ENCODE measurements at places on chromosomes 2 and 18. TPM values are rescaled to one million over a fixed set of nuclear protein-coding genes. Genes with fewer than 3 reads are reported as not detected.
A peak's percentile ranks its signal among the peaks of the same experiment; 100 is the strongest.

DNA sequence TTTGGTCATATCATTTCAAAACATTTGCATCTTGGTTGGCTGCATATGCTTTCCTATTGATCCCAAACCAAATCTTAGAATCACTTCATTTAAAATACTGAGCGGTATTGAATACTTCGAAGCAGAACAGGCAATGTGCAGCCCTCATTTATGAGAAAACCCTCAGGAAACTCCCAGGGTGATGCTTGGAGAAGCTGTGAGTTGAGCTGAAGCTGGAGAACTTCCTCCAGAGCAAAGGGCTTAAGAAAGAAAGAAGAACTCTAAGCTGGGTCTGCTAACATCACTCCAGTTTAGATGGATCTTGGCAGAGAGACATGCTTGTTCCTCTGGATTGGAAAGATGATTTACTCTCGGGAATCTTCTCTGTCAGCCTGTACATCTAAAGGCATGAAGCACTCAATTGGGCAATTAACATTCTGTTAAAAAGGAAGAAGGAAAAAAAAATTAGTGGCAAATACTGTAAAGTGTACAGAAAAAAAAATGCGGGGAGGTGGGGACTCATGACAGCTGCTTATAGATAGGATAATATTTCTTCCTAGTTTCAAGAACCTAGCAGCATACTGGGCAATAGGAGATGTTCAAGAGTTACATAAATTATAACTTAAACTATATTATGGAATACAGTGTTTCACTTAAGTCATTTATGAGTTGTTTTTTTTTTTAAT lies 49.5 kb downstream of the ATIC start:
- no peak for DNase-seq

DNA sequence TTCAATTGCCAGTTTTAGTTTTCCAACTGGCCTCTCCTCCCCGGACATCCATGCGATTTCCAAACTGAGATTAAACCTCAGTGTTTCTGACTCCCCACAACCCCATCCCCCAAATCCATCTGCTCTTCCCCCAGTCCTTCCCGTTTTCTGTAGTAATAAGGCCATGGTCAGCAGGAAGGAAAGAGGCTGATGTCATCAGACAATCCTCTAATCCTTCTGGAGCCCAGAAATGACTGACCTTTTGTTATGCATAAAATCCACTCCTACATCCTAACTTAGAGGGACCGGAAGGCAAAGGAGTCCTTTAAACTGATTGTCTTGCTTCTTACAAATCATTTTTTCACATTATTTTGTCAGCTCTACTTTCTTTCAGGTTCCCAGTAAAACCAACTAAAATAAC lies 155.8 kb downstream of the INO80D start:
- DNase-seq, result no peak

DNA sequence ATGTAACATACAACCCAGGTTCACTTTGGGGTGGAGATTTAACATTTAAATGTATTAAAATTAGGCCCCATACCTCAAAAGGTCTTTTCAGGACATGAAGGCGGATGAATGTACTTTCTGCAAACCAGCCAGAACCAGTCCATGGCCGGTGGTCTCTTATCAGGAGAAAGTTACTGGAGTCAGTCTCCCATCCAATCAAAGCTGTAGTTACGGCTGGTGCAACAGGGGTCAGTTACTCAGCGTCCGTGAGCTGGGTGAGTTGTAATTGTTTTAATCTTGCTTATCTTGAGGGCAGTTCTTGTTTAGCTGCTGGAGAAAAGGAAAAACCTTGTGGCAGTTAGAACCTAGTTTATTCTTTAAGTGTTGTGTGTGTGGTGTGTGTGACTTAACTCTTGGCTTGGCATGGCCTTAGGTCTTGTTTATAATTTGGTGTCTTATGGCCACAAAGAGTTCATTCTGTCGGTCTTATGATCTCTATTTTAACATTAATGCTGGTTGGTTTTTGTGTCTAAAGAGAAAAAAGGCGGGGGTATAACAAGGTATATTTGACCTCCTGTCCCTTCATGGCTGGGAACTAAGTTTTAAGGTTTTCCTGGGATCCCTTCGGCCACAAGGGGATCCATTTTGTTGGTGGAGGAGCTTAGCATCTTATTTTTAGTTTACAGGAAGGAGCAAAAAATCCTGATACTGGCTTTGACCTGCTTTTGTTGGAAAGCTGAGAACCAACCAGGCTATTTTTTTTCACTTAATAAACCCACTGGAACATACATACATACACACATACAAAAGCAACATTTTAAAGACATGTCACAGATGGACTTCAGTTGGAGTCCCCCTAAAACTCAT lies 143.5 kb upstream of the NCK2 start:
- peak; percentile 66 for DNase-seq

DNA sequence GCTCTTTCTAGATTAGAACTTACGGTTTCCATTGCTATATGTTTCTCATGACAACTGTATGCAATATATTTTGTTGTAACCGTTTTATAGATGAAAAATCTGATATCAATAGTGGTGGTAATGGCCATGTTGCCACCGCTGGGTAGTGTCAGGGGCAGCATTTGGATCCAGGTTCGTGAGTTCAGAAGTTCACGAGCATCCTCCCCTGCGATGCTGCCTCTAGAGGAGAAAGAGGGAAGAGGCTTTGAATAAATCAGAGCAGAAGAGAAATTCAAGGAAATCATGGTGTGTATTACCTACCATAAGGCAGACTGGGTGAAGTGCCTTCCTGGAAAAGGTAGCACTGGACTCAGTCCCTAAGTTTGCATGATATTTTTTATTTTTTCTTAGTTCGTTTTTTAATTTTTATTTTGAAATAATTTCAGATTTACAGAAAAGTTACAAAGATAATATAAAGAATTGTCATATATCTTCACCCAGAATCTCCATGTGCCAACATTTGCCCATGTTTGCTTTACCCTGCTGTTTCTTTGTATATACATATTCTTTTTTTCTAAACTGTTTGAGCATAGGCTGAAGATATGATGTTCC lies 3.3 kb upstream of the ZBTB7C start:
- peak; percentile 58 for DNase-seq

DNA sequence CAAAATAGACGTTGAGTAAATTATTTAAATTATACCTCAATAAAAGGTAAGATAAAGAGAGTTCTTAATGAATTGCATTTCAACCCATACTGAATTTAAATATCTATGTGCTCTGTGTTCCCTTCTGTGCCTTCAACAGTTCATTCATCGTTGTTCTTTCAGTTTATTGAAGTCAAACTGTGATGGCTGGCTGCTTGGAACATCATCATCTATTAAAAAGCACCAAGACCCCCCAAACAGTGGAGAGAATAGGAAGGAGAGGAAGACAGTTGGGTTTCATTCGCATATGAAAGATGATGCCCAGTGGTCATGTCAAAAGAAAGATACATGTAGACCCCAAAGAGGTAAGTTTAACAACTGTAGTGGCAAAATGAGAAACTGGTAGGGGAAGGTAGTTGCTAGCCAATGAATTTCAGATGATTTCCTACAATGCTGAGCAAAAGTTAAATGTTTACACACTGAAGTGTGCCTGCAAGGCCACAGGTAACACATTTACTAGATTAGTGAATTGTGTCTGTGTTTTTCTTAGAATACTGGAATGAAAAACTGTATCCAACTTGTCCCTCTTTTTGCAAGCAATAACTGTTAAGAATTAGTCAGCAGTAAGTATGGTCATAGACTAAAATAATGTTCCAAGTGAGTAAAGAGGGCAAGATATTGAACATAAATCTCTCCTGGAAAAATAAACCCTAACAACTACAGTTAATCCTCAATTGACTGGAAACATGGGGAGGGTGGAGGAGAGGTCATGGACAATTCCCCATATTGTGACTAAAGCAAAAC lies 331.3 kb downstream of the KIAA1328 start:
- peak; percentile 4 for DNase-seq

FHL2 gene
- total RNA-seq, result 17.9 TPM
